A673 (cell line): ENCODE measurements at places on chromosomes 5 and 9. TPM values are rescaled to one million over a fixed set of nuclear protein-coding genes. Genes with fewer than 3 reads are reported as not detected.
A peak's percentile ranks its signal among the peaks of the same experiment; 100 is the strongest.

The F12 gene
- total RNA-seq, result 0.81 TPM in 1 of 2 replicates, not detected in the other

The GAPT gene
- total RNA-seq, result not detected in 2 replicates

DNA sequence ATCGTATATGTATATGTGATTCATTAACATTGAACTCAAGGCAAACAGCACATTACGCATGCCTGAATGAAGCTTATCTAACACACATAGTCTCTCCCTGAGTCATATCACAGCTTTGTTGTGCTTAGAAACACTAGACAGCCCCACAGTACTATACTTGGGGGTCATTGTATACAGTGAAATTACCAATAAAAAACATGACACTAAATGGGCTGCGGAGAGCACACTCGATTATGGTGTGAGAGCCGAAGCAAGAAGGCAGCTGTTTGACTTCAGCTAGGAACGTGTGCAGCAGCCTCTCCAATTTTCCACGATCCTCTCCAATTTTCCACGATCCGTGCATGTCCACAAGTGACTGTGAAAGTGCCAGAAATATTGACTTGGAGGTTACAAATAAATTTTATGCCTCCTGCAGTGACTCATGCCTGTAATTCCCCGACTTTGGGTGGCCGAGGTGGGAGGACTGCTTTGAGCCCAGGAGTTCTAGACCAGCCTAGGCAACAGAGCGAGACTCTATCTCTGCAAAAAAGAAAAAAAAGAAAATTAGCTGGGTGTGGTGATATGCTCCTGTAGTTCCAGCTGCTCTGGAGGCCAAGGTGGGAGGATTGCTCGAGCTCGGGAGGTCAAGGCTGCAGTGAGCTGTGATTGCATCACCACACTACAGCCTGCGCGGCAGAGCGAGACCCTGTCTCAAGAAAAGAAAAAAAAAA is 102.4 kb downstream of the DAPK1 start:
- DNase-seq, result peak; percentile 67

GRCh38 chr9:11158063-11158462 is 545.3 kb upstream of the PTPRD start:
- DNase-seq, result no peak

GRCh38 chr5:35229076-35230037 is 930 bp downstream of the PRLR start:
- no peak for DNase-seq

DNA sequence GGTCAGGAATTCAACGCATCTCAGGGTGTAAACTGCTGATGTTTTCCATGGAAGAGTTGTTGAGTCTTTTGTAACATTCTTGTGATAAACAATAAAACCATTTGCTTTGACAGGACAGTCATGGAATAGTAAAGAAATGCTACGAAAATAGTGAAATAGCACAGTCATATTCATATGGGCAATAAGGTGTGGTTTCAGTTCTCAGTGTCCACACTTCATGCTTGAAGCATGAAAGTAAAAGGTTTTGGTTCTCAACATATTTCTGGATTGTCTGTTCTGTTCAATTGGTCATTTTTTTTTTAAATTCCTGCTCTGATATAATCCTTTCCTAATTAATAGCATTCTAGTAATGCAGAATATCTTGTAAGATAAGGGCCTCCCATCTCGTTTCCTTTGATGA is 467.6 kb upstream of the ZNF608 start:
- no peak for DNase-seq

GRCh38 chr9:117681888-117682287 is 22.3 kb upstream of the TLR4 start:
- DNase-seq, result no peak

GRCh38 chr5:73007051-73007450 is 51.2 kb downstream of the FCHO2 start:
- no peak for DNase-seq

- peak; percentile 53 for DNase-seq
Measured at GRCh38 chr5:33679791-33680190, 212.0 kb downstream of the ADAMTS12 start.

GRCh38 chr5:159567461-159567860 is 237.2 kb upstream of the IL12B start:
- no peak for DNase-seq

DNA sequence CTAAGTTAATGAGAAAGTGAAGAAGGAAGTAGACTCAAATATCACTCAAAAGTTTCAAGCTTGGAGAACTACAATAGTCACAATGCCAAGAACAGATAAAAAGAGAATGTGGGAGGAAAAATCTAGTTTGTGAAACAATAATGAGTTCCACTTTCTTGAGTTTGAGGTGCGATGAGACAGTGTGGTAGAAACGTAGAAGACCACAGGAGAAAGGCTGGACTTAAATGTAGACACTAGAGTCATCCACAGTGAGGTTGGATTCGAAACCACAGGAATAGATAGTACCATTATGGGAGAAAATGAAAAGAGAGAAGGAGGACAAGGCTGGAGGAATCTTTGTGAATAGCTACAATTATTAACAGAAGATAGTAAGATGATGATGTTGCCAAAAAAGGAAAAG is 141.1 kb upstream of the LRRTM2 start:
- no peak for DNase-seq

- DNase-seq, result no peak
Measured at GRCh38 chr9:137350696-137351584, 48.9 kb upstream of the NRARP start.
